ENCODE measurements at places on chromosomes 12 and 14. TPM values are rescaled to one million over a fixed set of nuclear protein-coding genes. Genes with fewer than 3 reads are reported as not detected.

Gene AQP6
- not detected for total RNA-seq

Gene TAS2R42
- total RNA-seq, result not detected

Gene RNASE3
- total RNA-seq, result not detected

Gene OTOGL
- 0.20 TPM for total RNA-seq

Gene UNG
- total RNA-seq, result 31.0 TPM

Gene KLHL33
- total RNA-seq, result not detected

Gene OR6C1
- total RNA-seq, result not detected

Gene CLEC4E
- not detected for total RNA-seq

Gene SAMD15
- total RNA-seq, result 0.84 TPM

Gene KLRB1
- not detected for total RNA-seq

Gene C2CD5
- total RNA-seq, result 10.2 TPM

Gene NXPH4
- 1.7 TPM for total RNA-seq

Gene SLC25A47
- total RNA-seq, result not detected

Gene C14orf39
- not detected for total RNA-seq

Gene TSPAN31
- total RNA-seq, result 39.2 TPM

Gene WDR89
- total RNA-seq, result 11.6 TPM

Gene INHBE
- total RNA-seq, result 0.24 TPM

DNA sequence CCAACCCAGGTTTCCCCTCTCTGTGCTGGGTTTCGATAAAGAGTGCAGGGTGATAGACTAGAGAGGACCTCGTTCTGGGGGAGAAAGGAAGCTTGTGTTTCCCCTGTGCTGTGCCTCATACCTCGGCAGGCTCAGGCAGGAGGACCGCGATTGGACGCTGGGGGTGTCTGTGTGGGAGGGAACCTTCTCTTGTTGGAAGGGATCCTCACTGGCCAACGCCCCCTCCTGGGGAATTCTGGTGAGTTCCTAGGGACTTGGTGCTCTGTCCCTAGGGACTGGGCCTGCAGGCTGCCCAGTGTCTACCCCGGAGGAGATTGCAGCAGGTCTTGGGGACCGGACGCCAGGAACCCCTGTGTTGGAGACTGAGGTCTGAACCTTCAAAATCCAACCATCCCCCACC, 157.4 kb upstream of the PRMT8 start:
- DNase-seq, result peak; percentile 28

GRCh38 chr12:125033288-125033687, 31.9 kb upstream of the AACS start:
- no peak for DNase-seq

- no peak for DNase-seq
Observed at GRCh38 chr12:103901518-103902173, 28.6 kb upstream of the HSP90B1 start.

DNA sequence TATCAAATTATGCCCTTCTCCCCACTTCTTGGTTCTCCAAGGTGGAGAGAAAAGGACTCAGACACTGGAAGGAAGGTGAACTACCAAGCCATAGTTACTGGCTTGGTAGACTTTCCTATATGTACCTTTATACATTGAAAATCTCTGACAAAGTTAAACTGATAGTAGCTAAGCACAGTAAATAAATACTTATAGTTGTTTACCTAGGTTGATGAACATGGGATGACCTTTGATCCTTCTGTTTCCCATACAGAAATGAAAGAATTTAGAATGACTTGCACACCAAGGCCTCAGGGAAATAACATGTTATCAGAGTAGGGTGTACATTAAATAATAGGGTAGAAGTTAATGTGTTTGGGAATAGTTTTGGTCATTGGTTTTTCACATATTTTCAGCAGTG, 6.7 kb downstream of the ARHGAP5 start:
- no peak for DNase-seq

DNA sequence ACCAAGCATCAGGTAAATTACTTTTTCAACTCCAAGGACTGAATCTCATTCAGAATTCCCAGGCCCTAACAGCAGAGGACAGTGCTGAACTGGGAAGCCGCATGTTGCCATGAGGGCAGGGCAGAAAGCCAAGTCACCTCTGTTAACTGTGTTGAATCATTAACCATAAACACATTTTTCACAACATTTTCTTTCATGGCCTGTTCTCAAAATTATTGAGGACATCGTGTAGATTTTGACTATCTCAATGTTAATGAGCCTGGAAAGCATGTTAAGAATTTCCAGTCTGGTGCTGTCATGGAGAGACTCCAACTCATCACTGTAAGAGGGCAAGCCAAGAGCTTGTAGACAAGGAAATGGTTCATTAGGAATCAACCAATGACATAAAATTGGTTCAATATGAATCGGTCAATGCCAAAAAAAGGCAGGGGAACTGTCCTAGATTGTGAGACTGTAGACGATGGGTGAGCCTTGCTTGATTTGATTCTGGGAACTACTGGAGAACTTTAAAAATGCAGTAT, 33.7 kb downstream of the CPM start:
- peak; percentile 34 for DNase-seq

- DNase-seq, result peak; percentile 45
Observed at GRCh38 chr12:91326058-91327027, 143.7 kb upstream of the DCN start.

GRCh38 chr12:82765971-82766705, 79.4 kb downstream of the TMTC2 start:
- no peak for DNase-seq

GRCh38 chr14:22691171-22691570, 47.0 kb upstream of the OR6J1 start:
- peak; percentile 77 for DNase-seq

GRCh38 chr12:93106910-93107309, 177.8 kb upstream of the EEA1 start:
- no peak for DNase-seq

DNA sequence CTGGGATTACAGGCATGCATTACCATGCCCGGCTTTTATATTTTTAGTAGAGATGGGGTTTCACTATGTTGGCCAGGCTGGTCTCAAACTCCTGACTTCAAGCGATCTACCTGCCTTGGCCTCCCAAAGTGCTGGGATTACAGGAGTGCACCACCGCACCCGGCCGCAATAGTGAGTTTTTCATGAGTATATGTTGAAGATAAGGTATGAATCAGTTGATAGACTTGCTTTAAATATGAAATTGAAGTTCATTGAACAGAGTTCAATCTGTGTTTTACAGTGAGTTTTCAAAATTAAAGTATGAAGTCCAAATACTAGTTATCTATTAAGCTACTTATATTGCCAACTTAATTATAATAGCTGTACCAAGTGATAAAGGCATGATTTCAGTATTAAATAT, 35.1 kb downstream of the SNAPC1 start:
- DNase-seq, result no peak

All from RPMI7951 (cell line).